GM03348 (cell line): ENCODE measurements at places on chromosomes 4 and X.

DNA sequence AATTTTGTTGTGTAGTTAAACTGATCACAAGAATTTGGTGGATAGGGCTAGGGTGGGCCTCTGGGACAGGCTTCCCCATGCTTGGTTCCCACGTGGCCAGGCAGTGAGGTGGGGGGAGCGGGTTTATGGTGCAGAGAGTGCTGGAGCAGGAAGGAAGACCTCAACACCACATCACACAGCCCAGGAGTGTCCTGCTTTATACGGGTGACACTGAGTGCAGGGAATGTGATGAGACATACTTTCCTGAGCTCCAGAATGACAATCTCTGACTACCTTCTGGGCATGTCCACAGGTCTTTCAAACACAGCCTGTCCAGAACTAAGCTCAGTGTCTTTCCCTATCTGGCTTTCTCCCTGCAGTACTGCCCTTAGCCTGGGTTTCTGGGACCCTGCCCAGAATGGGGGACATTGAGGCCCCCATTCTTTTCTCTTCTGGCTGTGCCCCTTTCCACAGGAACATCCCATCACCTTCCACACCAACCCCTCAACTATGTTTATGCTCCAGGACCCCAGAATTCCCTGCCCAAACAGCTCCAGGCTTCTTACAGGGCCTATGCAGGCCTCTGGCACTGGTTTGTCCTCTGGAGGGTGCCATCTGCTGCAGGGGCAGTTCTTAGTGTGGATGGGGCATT is 36.5 kb upstream of the RASL11B start:
- no peak for DNase-seq

DNA sequence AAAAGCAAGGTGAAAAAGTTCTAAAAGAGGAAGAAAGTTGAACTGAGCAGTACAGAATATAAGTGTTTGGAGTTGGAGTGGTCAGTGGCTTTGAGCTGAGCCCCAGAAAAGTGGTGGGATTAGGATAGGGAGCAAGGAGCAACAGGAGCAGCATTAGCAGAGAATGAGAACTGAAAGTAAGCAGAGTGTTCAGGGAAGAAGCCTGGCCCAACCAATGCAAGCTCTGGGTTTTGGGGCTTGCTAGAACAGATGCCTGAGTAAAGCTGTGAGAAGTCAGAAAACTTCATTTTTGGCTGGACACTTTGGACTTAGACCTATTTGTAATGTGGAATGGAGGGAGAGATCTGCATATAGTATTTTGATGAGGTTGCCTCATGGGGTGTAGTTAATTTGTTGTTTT is 17.8 kb downstream of the JADE1 start:
- no peak for DNase-seq

- DNase-seq = peak; percentile 19
Observed at GRCh38 chrX:156002507-156002906, 5.0 kb downstream of the IL9R start.

GRCh38 chr4:156242390-156242789 is 288.7 kb upstream of the CTSO start:
- DNase-seq = no peak
